ENCODE measurements at places on chromosomes 1 and 21. TPM values are rescaled to one million over a fixed set of nuclear protein-coding genes. Genes with fewer than 3 reads are reported as not detected.

The LCE1B gene
- total RNA-seq: not detected

The C1orf185 gene
- not detected for total RNA-seq

The MFSD2A gene
- total RNA-seq: 12.8 TPM

The RIPK4 gene
- 0.56 TPM for total RNA-seq

The VASH2 gene
- total RNA-seq: 0.53 TPM

The RPS6KA1 gene
- 116 TPM for total RNA-seq

The UMODL1 gene
- not detected for total RNA-seq

DNA sequence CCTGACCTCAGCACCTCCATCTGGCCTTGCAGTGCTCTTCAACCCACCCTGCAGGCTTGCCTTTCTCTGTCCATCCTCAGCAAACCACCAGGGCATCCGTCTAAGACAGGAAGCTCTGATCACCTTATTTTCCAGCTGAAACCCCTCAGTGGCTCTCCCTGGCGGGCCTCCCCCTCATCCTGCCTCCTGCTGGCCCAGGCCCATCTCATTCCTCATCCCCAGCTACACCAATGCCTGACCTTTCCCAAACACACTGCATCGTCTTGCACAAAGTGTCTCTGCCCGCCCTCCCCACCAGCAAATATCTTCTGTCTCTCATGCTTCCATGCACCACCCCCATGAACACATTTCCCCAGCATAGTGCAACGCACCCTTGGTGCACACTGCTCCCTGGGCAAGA lies 205.0 kb downstream of the TOMM20 start:
- no peak for DNase-seq

- no peak for DNase-seq
Measured at GRCh38 chr1:245160741-245161400, 6.1 kb downstream of the KIF26B start.

GRCh38 chr1:198788561-198789064 lies 149.8 kb downstream of the PTPRC start:
- peak; percentile 42 for DNase-seq

DNA sequence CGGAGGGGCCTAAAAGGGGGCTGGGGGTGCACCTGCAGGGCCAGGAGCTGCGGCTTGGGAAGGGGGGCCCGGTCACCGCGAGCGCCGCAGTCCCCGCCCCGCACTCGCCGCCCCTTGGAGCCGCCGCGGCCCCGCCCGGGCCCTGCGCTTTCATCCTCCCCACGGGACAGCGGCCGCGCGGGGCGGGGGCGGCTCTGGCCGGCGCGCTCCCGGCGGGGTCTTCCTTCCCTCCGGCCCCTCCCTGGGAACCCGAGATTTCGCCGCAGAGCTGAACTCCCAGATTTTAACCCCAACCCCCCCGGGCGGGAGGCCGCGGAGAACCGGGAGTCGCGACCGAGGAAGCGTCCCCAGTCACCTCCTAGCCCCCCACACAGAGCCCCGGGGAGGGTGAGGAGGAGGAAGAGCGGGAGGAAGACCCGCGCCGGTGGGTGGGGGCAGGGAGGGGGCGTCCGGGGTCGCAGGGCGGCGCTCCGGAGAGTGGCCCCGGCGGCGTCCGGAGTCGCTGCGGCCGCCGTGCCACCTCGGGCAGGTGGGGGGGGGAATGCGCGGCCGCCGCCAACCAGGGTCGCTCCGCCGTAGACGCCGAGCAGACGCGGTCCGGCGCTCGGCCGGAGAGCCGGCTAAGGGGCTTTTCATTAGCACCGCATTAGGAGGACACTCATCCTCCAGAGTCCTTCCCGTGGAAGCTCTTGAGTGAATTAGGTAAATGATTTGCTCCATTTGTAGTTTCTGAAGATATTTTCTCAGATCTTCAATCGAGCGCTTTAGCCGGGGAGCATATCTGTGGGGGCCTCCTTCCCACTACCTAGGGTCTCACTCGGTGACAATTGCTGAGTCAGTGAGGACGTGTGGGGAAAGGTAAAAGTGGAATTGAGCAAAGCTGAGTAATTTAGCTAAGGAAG lies 31.6 kb upstream of the NFIA start:
- DNase-seq: peak; percentile 36

DNA sequence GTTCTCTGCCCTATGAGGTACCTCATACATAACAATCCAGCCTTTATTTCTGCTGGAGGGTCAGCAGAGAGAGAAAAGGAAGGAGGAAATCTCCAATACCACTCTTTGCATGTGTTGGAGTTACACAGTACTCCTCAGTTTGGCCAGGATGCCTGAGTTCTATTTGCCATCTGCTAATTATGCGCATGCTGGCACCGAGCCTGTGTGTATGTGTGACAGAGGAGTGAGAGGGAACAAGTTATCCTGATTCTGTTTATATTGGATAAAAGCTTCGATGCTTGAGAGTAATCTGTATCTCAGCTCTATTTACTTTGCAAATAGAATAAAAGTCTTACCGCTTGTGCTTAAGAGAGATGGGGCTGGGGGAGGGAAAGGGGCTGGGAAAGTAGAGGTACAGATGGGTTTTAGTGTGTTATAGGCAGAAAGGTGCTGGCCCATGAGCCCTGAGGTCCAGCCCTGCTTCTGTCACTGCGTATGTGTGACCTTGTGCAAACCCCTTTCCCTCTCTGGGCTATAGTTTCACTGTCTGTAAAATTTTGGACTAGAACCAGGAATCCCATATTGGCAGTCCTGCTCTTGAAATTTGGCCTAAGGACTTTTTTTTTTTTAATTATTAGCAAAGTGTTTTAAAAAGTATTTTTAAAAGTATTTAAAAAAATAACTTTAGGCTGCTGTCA lies 54.5 kb upstream of the PLXNA2 start:
- DNase-seq: no peak

DNA sequence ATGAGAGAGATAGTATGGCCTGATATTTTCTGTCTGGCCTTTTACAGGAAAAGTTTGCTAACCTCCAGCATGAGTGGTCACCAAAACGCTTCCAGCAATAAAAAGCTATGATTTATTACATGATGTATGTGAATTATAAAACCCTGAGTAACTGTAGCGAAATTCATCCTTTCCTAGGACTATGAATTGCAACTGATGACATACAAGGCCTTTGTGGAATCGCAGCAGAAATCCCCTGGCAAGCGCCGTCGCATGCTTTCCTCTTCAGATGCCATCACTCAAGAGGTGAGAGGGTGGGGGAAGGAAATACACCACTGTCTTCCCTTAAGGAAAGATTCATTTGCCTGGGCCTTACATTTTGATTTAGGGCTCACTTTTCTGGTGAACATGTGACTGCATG lies 117.9 kb downstream of the MACF1 start:
- no peak for DNase-seq
